ENCODE measurements at places on chromosomes 11 and 22.

DNA sequence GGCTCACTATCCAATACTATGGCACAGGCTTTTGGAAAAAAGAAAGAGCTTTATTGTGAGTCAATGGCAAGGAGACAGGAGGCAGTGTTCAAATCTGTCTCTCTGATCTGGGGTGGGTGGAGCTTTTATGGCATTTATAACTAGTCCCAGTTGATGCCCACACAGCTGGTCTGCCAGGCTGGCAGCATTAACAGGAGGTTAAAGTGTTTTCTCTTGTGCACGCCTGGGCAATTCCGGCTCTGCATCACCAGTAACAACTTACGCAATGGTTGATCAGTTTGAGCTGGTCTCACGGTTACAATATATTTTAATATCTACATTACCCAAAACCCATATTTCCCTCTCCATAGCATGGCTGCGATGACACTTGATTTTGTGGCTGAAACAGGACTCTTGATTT is 15.1 kb upstream of the SMIM38 start:
- DNase-seq, result no peak

- DNase-seq, result no peak
Measured at GRCh38 chr11:15565880-15566279, 451.2 kb downstream of the INSC start.

- DNase-seq, result no peak
Measured at GRCh38 chr11:122230385-122230755, 114.4 kb upstream of the BLID start.

- no peak for DNase-seq
Measured at GRCh38 chr22:45254789-45255278, 14.1 kb upstream of the KIAA0930 start.

DNA sequence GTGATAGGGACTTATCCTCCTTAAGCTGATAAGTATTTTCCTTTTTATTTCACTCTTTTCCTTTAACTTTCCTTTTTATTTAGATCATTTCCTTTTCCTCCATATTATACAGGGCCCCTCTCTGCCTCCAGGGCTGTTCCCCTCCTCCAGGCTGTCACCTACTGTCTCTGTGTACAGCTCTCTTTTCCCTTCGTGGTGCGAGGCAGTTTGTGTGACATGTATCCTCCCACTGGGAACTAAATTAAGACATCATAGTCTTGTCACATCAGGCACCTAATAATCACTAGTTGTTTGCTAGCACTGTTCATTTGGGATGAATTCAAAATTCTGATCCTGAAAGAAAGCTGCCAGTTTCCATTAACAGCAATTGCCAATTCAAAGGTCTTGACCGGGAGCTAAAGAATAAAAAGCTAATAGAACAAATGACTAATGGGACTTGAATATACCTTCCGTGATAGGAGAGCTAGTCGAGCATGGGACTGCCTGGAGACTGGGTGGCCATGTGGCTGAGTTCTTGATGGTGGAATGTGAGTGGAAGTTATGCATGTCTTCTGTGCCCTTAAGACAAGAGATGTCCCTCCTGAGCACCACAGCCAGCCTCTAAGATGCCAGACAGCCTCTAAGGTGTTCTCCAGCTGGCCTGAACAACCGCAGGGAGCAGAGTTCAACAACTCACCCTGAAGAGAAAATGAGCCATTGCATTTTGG is 77.7 kb upstream of the LRRC55 start:
- no peak for DNase-seq
